ENCODE measurements at places on chromosomes 4 and X. TPM values are rescaled to one million over a fixed set of nuclear protein-coding genes. Genes with fewer than 3 reads are reported as not detected.

Gene APOO
- total RNA-seq: 13.5 TPM

Gene RHOXF2
- not detected for total RNA-seq

Gene HSD17B13
- 2.5 TPM for total RNA-seq

Gene XG
- total RNA-seq: 0.69 TPM

Gene CLCN3
- total RNA-seq: 23.0 TPM

Gene FAM47E
- 7.3 TPM for total RNA-seq

DNA sequence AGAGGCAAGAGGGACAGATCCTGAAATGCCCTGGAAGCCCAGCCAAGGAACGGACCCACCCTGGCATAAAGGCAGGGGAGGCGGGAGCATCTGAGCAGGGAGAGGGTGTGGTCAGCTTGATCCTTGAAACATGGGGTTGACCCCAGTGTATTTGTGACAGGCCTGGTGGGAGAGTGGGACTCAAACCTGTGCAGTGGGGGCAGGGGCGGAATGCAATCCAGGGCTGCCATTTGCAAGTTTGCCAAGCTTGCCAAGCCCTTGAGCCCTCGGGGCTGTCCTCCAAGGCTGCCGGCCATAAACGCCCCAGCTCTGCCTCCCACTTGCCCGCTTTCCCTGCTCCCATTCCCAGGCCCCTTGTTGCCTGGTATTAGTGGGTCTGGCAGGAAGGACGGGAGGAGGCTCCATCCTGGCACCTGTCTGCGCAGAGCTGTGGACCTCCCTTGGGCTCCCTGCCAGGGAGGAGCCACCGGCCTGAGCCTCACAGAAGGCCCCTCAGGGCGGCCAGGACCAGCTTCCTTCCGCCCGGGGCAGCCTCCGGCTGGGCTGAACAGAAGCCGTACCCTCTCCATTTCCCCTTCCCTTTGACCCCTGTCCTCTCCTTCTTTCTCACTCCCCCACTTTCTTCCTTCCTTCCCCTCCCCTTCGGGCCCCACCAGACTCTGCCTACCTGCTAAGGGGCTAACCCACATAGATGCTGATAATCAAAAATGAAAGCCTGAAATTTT lies 661 bp downstream of the S100P start:
- DNase-seq: no peak

DNA sequence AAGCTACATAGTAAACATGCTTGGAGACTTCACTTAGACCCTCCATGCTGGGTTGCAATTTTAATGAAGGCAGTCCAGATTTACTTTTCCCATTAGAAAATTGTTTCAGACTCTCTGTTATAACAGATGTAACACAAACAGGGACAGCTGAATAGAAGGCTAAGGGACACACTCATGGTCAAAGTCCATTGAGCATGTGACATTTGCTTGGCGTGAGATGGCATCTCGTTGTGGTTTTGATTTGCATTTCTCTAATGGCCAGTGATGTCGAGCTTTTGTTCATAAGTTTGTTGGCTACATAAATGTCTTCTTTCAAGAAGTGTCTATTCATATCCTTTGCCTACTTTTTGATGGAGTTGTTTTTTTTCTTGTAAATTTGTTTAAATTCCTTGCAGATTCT lies 358.2 kb upstream of the CLNK start:
- no peak for DNase-seq

Measured in upper lobe of left lung (tissue), 6 donors.